Spleen (tissue), 13 donors: ENCODE measurements at places on chromosomes 6 and 20.

- DNase-seq, result no peak
Measured at GRCh38 chr20:38228436-38228835, 32.1 kb downstream of the KIAA1755 start.

DNA sequence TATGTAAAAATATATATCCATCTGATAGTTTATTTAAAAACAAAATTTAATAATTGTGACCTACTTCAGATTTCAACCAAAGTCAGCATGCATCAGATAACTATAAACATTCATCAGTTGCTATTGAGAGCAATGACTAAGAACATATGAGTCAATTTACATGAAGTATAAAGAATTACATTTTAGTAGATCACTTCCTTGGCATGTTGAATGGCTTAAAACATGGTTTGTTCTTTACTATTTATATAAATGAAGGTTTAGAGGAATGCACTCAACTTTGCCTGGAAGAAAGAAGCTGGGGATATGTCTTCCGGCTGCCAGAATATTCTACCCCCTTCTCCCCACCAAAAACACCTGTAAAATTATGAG lies 6.4 kb upstream of the FAM217A start:
- DNase-seq, result no peak

- DNase-seq, result no peak
Measured at GRCh38 chr6:155710704-155711103, 255.1 kb upstream of the NOX3 start.

DNA sequence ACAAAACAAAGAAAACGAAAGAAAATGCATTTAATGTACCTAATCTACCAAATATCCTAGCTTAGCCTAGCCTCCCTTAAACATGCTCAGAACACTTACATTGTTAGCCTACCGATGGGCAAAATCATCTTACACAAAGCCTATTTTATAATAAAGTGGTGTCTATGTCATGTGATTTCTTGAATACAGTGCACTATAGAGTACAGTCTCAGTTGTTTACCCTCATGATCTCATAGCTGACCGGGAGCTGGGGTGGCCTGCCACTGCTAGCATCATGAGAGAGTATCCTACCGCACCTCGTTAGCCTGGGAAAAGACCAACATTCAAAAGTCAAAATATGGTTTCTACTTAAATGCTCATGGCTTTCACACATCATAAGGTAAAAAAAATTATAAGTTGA lies 16.6 kb downstream of the GCNT2 start:
- DNase-seq, result no peak

GRCh38 chr6:143684486-143684885 lies 6.7 kb downstream of the PHACTR2 start:
- DNase-seq, result no peak

- no peak for DNase-seq
Measured at GRCh38 chr6:73227606-73228255, 2.4 kb upstream of the KHDC1L start.

DNA sequence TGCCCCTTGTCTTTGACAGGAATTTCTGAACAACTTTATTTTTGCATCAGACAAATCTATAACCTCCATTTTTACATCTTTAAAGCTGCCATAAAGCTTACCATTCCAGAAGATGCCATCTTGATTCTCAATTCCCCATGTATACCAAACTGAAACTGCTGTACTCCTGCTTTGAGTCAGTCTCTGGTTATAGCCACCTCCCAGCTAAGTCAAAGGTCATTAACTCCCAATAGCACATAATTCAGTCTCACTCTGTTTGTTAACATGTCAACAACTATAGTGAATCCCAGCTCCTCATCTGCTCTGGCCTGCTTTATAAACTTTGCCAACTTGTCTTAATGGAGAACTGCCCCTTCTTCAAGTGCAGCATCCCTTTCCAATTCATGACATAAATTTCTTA lies 343.6 kb downstream of the FRK start:
- no peak for DNase-seq

DNA sequence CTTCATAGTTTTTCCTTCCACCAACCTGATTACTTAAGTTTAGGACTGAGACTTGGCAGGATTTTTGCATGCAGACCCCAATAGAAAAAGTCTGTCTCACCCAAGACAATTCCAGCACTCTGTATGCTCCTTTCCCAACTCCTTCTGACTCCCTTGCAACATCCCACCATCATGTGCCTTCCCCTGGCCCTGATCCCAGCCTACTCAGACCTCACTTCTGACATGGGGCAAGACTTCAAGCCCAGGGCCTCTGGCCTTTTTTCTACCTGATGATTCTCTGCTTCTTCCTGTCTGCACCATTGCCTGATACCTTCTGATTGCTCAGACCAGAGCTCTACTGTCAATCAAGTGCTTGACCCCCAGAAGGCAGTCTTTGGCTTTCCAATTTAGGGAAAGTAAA lies 96.6 kb downstream of the HAO1 start:
- DNase-seq, result no peak

GRCh38 chr6:157134402-157135047 lies 188.8 kb downstream of the TMEM242 start:
- no peak for DNase-seq

GRCh38 chr6:107185391-107185970 lies 70.2 kb upstream of the BEND3 start:
- no peak for DNase-seq

DNA sequence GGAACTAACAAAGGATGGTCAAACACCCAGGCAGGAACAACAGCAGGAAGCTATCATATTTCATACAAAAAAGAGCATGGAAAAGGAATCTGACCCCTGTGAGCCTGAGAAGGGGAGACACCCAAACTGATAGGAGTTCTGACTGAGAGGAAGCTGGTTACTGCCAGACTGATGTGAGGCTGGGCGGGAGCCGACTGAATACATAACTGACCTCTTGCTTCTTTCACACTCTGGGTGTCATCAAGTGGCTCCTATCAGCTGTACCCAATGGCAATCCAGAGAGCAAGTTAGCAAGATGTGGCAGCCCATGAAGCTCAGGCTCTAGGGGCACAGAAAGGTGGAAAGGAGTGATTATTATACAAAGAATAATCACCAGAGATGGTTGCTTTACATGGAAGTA lies 795.1 kb upstream of the HS3ST5 start:
- no peak for DNase-seq
